ENCODE measurements at places on chromosomes 5 and 9.

DNA sequence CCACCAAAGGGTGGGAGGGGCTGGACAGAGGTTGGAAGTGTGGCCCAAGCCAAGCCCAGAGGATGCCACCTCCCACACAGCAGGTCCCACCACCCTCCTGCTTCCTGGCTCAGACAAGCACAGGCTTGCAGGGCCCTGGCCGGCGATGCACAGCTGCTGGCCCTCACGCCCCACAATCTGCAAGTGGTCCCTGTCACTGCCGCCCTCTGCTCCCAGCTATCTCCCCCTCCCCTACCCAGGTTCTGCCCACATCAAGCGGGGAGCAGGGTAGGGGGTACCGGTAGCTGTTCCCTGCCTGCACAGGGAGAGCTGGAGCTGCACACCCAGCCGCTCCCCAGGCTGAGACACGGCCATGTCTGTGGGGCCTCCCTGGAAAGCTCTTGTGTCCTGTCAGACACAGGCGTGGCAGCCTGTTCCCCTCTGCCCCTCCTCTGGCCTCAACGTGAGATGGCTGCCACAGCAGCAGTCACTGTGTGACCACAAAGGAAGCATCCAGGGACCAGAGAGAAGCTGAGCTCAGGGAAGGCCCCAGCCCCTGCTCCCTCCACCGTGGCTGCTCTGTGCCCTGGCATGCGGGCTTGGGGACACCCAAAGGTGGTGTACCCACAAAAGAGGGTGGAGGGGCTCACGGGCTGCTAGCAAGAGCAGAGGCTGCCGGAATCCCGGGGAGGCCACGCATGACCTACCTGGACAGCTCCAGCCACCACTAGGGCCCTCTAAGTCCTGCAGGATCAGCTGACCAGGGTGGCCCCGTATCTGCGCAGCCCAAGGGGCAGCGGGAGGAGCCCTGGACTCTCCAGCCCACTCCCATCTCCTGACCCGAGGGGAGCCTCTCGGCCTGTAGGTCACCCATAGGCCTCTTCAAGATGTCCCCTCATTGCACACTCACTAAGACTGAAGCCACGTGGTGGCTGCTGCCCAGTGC is 10.9 kb upstream of the ZDHHC11 start:
- no peak for DNase-seq

- no peak for DNase-seq
These were observed 37.4 kb upstream of the SYNPO start for GRCh38 chr5:150603052-150603451.

DNA sequence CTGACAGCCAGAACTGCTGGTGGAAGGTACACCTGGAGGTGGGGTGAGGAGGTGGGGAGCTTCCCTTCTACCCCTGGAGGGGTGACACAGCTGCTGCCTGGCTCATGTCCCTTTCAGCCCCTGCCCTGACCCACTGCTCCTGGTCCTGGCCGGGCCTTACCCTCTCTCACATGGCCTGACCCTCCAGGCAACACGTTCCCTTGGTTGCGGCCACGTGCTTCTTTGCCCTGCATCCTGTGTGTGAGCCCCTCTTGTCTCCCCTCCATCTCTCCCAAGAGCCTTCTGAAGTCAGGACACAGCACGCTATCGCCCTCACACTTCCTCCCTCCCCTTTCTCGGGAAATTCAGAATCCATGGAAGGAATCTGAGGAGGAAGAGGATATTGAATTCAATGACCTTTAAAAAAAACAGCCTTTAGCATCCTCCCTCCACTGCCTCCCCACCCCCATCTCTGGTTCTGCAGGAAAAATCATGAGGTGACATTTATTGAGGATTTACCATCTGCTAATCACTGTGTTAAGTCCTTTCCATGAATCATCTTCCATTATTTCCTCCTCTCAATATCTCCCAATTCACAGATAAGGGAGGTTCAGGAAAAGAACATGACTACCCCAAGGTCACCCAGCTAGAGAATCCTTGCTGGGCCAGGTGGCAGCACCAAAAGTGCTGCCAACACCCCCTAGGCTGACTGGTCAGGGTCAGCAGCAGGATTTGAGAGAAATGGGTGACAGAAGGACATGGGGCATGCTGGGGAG is 8.3 kb downstream of the AQP3 start:
- no peak for DNase-seq

DNA sequence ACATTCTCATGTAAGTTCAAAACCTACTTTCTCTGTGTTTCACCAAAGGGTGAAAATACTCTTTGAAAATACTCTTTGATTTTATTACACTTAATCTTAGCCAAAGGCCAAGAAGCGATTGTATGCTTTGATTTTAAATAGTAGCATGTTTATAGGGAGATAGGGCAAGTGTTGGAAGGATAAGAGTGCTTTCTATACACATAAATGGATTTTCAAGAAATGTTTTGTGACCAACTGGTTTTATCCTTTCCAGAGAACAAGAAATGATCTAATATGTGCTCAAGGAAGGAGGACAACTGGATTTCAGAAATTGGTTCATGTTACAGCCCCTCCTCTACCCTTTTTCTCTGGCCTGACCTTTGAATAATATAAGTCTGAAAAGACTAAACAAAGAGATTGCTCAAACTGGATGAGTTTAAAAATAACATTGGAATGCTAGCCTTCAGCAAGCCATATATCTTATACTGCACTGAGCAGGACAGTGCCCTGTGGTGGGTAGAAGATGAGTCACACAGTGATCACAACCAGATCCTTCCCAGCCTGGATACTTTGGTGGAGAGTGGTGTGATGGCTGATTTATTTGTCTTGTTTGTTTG is 13.1 kb downstream of the PALM2AKAP2 start:
- peak; percentile 91 for DNase-seq

DNA sequence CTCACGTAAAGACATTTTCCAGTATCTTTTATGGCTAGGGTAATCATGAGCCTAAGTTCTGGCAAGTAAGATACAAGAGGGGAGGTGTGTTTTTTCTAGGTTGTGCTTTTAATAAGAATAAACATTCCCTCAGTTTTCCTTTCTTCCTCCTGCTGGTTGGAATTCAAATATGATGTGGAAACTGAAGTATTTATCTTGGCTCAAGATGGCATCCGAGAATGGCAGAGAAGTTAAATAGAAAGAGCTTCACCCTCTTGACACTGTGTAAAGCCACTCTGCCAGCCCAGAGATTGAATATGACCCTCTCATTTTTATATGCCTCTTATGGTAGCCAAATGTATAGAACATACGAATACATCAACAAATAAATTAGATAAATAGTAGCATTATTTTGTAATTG is 438.4 kb downstream of the ISL1 start:
- DNase-seq = no peak

GRCh38 chr5:122222580-122222979 is 89.5 kb upstream of the SNCAIP start:
- DNase-seq = no peak

GRCh38 chr5:140381972-140382371 is 19.7 kb upstream of the ANKHD1 start:
- DNase-seq = no peak

DNA sequence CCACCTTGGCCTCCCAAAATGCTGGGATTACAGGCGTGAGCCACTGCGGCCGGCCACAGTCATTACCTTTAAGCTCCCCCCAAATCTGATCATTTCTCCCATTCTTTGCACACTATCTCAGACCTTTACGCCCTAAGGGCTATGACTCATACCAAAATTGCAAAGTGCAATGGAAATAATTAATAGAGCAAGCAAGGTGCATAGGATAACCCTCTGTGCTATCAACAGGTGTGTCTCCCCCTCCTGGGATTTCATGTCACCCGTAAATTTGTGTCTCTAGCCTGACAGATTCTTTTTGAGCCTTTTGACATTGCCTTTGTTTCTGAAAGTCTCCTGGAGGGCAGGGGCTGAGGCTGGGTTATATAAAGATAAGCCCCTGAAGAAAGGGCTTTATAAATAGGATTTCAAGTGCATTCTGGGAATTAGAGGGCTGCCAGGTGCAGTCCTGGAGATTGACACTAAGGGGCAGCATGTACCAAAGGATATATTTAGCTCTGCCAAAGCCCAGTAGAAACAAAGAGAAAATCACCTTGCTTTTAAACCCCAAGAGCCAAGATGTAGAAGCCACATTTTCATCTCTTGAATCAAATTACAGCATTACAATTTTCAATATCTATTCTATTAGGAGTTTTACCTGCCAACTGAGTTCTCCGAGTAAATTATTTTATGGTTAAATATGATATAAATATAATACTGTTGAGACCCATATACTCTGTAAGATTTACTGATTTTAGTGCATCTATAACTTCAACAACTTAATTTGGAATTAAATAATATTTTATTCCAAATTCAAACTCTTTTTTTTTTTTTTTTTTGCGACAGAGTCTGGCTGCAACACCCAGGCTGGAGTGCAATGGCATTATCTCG is 18.2 kb downstream of the S100Z start:
- peak; percentile 65 for DNase-seq

DNA sequence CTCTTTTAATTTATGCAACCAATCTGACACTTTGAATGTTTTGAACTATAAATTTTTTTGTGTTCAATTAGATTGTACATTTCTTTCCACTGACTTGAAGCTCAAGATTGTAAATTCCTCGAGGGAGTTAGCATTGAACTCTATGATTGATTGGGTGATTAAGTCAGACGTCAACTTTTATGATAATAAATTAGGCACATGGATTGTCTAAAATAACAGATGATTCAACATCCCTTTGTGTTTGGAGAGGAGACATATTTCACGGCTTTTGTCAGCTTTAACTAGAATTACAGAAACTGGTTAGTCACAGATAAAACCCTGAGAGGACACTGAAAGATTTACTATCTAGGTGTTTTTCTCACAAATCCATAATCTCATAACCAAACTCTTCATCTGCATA is 32.7 kb upstream of the TXNDC8 start:
- DNase-seq = no peak

DNA sequence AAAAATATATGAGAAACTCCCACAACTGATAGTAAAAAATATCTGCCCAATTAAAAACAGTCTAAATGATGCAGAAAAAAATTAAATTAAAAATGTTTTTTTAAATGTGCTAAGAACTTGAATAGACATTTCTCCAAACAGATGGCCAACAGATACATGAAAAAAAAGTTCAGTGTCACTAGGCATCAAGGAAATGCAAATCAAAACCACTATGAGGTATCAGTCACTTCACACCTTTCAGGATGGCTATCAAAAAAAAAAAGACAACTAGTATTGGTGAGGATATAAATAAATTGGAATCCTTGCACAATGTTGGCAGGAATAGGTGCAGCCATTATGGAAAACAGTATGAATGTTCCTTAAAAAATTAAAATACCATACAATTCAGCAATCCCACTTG is 16.6 kb downstream of the ZNF131 start:
- DNase-seq = no peak

DNA sequence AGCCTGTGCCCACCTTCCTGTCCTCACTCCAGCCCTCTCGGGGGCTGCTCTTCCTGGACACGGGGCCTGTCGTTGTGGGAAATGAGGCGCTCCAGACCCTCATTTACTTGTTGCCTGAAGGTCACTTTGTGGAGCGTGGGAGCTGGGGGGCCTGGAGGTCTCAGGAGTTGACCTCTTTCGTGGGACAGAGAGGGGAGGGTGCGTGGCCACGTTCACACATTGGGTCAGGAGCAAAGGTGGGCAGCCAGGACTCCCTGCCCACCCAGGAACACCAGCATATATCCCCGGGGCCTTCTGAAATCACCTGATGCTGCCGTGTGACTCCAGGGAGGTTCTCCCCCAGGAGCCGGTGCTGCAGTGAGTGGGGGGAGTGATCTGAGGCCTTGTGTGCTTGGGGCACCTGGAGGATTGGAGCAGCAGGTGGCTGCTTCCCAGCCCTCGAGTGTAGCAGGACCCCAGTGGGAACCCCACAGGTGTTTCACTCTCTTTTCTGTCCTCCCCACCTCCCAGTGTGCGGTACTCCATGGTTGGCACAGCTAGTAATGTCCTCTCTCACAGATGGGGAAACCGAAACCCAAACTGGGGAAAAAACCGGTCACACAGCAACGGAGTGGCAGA is 20.3 kb downstream of the NCS1 start:
- DNase-seq = no peak

DNA sequence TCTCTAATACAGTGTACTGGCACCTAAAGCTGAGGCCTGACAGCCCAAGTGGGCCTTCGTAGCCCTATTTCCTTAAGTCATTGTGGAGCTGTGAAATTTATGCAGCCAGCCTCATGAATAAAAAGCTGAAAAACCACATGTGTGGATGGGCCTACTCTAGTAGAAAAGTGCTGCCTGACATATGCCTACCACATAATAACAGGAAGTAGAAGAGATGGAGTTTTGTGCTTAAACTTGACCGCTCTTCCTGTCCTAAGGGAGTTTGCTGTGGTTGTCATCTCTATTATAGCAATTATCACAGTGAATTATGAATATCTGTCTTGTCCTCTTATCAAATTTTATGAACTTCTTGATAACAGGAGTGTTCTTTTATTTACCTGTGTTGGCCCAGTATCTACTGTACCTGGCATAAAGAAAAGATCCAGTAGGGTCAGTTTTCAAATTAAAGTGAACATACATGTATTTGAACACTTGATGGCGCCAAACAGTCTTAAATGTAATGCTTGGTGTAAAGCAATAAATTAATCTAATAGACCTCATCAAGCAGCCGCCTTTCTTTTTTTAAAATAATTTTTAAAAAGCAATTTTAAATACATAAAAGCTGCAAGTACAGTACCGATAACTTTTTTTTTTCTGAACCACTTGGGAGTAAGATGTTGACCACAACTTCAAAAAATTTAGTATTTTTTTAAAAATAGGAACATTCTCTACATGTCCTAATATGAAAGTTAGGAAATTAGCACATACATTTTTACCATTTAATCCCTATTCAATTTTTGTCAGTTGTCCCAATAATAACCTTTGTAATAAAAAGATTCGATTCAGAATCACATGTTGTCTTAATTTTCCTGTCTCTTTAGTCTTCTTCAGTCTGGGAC is 51.0 kb downstream of the FKTN start:
- DNase-seq = peak; percentile 32

DNA sequence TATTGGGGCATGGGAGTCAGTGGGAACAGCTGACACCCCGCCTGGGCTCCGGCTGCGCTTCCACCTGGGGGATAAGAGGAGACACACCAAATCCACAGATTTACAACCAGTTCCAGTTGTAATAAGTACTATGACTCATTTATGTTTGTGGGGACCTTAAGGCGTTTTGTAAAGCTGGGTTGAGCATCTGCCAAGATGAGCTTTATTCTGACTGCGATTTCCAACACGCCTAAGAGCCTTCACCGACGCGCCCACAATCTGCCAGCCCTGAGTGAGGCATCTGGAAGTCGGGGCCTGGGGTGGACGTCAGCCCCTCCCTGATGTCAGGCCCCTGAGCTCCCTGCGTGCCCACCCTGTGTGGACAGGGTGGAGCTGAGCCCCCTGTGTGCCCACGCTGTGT is 14.3 kb upstream of the LHX3 start:
- DNase-seq = no peak

- DNase-seq = no peak
These were observed 146.2 kb downstream of the CCDC192 start for GRCh38 chr5:127849408-127849807.

Measured in HT1080 (cell line).